ENCODE measurements at places on chromosomes 4 and X. TPM values are rescaled to one million over a fixed set of nuclear protein-coding genes. Genes with fewer than 3 reads are reported as not detected.

Gene PLK4
- total RNA-seq: 4.9 TPM

Gene ARHGAP36
- not detected for total RNA-seq

Gene RHOXF2B
- not detected for total RNA-seq

Gene MAGEE2
- total RNA-seq: 0.17 TPM

Gene CT45A2
- not detected for total RNA-seq

Gene GPR34
- not detected for total RNA-seq

Gene P2RY4
- total RNA-seq: not detected

Gene FRG2
- total RNA-seq: not detected

Gene GAGE12H
- total RNA-seq: not detected

Gene SNCA
- 8.7 TPM for total RNA-seq

Gene ZMAT1
- 2.8 TPM for total RNA-seq

Gene ATOH1
- not detected for total RNA-seq

Gene BLOC1S4
- 21.4 TPM for total RNA-seq

Gene NPY1R
- total RNA-seq: 1.7 TPM

Gene FAM9B
- total RNA-seq: not detected

Gene HEPH
- 8.1 TPM for total RNA-seq

Gene AVPR2
- total RNA-seq: 0.08 TPM

Gene DGAT2L6
- total RNA-seq: not detected

Gene PLXNB3
- 9.1 TPM for total RNA-seq

GRCh38 chr4:76610751-76611547, 175.9 kb downstream of the SHROOM3 start:
- no peak for DNase-seq

GRCh38 chrX:115988825-115989224, 181.7 kb upstream of the AGTR2 start:
- DNase-seq: no peak

DNA sequence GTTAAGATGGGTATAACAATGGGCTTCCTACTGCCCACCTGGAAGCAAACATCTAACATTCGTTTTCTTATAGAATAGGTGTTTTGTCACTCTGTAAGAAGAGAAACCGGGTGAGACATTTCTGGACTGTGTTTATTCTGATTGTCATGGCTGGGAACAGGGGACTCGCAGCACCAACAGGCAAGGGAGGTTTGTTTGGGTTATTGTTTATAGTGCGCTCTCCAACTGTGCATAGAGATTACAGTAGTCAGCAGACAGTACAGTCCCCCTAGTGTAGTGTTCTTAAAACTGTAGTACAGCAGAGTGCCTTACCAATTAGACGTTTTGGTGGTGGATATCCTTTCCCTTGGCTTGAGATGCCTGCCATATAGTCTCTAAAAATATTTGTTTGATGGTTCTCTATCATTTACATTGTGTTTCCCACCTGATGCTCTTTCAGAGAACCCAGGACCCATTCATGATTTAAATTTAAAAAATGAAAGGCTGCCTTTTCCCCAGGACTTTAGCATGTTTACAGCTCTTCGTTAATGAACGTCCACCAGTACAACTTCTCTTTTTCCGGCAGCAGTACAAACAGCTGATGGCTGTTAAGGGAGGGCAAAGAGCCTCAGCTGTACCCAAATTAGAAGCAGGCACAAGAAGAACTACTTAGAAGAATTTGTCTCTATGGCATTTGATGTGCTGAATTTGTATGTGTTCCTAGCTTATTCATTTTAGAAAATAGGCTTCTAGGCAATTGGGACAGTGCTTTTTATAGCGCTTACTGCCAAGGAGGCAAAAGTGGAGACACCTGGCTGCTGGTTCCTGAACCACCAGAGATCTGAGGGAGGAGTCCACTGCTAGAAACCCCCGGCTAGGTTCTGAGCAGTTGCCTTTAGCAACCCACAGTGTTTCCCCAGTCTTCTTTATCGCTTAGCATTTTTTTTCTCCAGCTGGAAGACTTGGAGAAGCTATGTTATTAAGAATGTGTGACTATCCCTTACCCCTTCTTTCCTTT, 1.0 kb upstream of the RNF150 start:
- DNase-seq: no peak

DNA sequence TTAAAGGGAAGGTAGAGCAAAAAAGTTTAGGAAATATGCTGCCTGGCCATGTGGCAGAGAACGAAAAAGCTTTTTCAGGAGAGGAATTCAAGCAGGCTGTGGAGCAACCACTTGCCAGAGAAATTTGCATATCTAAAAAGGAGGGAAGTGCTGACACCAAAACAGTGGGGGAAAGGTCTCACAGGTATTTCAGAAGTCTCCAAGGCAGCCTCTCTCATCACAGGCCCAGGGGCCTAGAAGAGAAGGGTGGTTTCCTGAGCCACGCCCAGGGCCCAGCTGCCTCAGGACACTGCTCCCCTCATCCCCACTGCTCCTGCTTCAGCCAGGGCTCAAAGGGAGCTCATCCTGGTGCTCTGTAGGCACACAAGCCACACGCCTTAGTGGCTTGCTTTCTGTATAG, 29.9 kb upstream of the STS start:
- no peak for DNase-seq

DNA sequence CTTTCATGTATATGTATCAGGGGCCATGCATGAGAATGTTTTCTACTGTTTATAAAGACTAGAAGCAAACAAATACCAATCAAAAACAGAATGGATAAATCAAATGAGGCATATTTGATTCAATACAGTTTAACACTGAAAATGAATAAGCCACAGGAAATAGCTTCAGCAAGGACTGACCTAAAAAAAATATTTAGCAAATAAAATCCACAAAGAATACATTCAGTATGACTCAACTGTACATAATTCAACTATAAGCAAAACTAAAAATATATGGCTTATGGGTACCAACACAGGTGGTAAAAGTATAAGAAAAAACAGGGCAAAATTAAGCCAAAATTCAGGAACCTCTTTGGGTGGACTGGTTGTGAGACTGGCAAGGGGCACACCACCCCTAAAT, 112.9 kb downstream of the KCNIP4 start:
- no peak for DNase-seq

- no peak for DNase-seq
Observed at GRCh38 chr4:30005995-30006394, 714.2 kb upstream of the PCDH7 start.

GRCh38 chr4:37689353-37690095, 3.3 kb upstream of the RELL1 start:
- no peak for DNase-seq

- DNase-seq: no peak
Observed at GRCh38 chr4:7819446-7819845, 120.2 kb downstream of the AFAP1 start.

DNA sequence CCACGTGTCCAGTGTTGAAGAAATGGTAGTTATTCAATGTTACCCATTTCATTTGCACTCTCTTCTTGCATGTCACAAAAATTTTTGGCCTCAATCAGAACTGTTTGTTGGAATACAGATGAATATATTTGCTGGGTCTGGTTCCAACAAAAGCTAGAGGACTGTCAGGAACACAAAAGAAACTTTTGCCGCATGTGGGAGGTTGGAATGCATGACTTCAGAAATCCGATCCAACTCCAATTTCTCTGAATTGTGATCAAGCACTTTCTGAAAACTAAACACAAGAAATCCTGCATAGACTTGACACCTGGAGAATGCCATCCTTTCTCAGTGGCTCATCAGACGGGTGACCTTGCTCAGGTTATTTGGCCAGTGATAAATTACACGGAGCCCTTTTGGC, 15.4 kb downstream of the SETD7 start:
- DNase-seq: no peak

DNA sequence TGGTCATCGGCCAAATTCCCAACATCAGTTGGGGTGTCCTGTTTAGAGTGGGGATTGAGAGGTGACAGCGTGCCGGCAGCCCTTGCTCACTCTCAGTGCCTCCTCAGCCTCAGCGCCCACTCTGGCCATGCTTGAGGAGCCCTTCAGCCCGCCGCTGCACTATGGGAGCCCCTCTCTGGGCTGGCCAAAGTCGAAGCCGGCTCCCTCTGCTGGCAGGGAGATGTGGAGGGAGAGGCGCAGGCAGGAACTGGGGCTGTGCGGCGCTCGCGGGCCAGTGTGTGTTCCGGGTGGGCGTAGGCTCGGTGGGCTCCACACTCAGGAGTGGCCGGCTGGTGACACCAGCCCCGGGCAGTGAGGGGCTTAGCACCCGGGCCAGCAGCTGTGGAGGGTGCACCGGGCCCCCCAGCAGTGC, 7.1 kb upstream of the CENPU start:
- DNase-seq: no peak

- no peak for DNase-seq
Observed at GRCh38 chr4:3420606-3420955, 21.2 kb upstream of the HGFAC start.

- DNase-seq: no peak
Observed at GRCh38 chrX:154660541-154660940, 7.2 kb upstream of the CTAG2 start.

DNA sequence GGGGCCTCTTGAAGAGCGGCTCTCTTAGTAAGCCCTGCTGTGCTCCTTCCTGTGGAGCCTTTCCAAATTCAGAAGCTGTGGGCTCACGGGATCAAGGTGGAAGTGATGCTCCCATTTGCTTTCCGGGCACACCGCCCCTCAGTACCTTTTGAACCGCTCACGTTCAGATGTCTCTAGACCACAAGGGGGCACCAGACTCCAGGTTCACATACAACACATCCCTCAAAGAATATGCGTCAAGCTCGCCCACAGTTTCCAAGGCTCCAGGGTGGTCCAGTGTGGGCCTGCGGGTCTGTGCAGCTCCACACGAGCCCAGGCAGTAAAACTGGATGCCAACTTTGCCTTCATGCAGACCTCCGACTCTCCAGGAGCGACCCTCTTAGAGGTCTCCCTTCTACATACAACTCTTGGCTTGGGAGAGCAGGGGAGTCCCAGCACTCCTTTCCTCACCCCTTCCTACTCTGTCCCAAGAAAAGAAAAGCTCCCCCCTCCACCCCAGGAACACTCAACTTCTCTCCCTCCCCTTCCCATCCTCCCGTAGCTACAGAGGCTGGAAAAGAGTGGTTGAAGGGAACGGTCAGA, 11.0 kb downstream of the SUPT20HL1 start:
- peak; percentile 12 for DNase-seq

GRCh38 chrX:69186651-69187050, 21.4 kb upstream of the PJA1 start:
- no peak for DNase-seq

DNA sequence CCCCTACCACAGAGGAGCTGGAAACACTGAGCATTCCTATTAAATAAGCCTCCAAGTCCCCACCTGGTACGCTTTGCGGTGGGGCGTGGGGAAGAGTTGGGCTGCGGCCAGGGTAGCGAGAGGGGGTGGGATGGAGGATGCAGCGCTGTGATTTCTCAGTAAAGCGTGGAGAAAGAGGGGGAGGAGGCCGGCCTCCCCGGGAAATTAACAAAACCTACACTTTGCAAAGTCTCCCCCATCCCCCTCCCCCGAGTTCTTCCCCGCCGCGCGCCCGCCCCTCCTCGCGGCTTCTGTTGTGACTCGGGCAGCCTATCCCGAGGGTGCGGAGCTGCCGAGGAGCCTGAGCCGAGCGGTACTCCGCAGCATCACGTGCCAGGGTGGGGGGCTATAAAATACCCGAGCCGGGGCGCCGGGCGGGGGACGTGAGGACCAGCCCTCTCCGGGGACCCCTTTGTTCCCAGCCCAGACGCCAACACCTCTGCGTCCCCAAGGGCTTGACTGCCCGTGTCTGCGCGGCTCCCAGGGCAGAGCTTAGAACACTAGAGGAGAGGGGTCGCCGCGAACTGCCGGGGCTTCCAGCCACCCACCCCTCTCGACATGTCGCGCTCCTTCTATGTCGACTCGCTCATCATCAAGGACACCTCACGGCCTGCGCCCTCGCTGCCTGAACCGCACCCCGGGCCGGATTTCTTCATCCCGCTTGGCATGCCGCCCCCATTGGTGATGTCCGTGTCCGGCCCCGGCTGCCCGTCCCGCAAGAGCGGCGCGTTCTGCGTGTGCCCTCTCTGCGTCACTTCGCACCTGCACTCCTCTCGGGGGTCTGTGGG, at the start of gene GSX2:
TSS of gene GSX2 (plus strand) at position 416 of the 827 bp plus-strand sequence. CDS start at position 598, 182 bp downstream.
- DNase-seq: peak; percentile 28

DNA sequence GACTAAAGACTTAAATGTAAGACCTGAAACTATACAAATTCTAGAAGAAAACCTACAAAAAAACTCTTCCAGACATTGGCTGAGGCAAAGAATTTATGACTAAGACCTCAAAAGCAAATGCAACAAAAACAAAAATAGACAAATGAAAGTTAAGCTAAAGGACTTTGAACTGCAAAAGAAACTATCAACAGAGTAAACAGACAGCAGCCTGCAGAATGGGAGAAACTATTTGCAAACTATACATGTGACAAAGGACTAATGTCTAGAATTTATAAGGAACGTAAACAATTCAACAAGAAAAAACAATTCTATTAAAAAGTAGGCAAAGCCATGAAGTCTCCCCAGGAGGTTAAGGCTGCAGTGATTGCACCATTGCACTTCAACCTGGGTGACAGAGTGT, 9.1 kb downstream of the FAM47E start:
- DNase-seq: no peak

DNA sequence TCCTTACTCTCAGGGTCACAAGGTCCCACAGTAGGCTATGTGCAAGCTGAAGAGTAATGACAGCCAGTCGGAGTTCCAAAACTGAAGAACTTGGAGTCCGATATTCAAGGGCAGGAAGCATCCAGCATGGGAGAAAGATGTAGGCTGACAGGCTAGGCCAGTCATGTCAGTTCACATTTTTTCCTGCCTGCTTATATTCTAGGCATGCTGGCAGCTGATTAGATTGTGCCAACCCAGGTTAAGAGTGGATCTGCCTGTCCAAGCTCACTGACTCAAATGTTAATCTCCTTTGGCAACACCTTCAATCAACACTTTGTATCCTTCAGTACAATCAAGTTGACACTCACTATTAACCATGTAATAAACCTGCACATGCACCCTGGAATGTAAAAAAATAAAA, 960.9 kb upstream of the HS3ST1 start:
- no peak for DNase-seq

GRCh38 chrX:147376601-147377422, 534.9 kb upstream of the FMR1 start:
- DNase-seq: no peak

GRCh38 chr4:25302626-25303025, 9.9 kb upstream of the ZCCHC4 start:
- no peak for DNase-seq

DNA sequence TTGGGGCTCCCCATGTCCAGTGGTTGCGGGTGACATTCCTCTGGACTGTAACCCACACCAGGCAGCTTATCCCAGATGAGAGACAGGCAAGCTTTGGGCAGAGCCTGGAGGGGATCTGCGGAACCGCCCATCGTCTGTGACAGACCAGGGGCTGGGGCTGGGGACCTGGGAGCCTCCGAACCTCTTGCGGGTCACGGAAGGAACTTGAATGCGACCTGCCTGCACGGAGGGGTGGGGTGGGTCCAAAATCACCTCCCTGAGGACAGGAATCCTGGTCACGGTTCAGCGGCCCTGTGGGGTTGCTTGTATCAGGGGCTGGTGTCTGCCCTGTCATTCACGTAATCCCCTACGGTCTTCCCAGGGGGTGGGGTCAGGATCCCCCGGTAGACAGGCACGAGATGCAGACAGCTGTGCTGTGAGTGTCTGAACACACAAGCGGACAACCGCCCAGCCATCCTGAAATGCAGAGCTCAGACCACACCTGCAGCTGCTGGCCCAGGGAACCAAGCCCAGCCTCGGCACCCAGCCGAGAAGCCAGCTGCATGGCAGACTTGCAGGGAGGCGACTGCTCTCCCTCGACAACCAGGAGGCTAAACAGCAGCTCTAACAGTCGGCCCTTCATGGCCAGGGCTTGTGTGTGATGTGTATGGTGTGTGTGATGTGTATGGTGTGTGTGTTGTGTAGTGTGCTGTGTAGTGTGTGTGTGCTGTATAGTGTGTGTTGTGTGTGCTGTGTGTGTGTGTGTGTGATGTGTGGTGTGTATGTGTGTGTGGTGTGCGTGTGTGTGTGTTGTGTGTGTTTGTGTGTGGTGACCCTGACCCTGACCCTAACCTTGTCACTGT, 105.9 kb upstream of the ADRA2C start:
- no peak for DNase-seq

Data from kidney epithelial cell (primary cell).